ENCODE measurements at places on chromosomes 4 and X.

GRCh38 chr4:168832763-168833575, 177.1 kb downstream of the CBR4 start:
- DNase-seq = peak; percentile 20

DNA sequence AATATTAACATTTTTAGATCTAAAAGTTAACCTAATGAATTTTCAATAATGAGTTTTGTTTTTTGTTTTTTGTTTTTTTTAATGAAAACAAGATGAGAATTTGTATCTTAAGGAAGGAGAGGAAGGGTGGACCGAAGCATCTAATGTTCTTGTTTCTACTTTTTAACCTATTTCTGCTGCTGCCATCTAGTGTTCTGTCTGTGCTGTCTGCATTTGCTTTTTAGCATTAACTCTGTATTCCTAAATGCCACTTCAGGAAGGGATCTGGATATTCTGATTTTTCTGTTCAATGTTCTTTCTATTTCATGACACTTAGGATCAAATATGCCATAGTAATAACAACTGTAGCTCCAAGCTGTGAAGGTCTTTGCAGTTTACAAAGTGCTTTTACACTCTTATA, 161.7 kb downstream of the BRWD3 start:
- peak; percentile 9 for DNase-seq

DNA sequence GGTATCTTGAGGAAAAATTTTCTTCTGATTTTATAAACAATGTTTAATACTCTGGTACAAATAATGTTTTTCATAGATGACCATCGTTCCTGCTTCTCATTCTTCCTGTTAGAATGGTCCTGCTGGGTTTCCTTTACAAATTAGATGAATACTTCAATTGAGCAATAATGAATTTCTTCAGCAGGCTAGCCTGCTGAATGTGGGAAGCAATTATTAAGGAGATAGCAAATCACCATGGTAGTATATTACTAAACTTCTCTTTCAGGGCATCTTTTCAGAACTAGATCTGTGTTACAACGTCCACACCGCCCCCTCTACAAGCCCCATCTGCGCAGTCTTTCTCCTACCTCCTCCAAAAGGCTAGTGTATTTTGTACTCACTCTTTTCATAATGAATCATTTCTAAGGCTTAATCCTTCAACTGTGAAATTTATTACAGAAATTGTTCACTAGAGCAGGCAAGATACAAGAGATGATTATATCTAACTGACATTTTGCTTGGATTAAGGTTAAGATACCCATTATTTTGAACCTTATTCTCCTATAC, 38.4 kb downstream of the GPRIN3 start:
- DNase-seq = no peak

- DNase-seq = no peak
These were observed 47.7 kb upstream of the FAT4 start for GRCh38 chr4:125266901-125267604.

DNA sequence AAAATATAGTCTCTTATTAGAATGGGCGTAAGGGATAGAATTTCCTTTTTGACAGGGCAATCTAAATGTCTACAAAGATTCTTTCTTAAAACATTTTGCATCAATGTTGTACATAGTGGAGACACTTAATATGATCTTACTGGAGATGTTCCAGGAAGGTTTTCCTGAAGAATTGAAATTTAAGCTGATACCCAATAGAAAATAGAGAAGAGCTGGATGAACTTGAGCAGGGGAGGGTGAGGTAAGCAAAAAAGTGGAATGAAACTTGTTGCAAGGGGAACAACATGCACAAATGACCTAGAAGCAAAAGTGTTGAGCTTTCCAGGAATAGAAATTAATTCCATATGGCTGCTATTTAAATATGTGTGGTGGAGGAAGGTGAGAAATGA, 19.7 kb downstream of the SLAIN2 start:
- DNase-seq = no peak

- peak; percentile 25 for DNase-seq
These were observed 9.6 kb downstream of the BMP3 start for GRCh38 chr4:81040012-81040659.

GRCh38 chr4:185244763-185245162, 35.4 kb downstream of the SNX25 start:
- DNase-seq = no peak

DNA sequence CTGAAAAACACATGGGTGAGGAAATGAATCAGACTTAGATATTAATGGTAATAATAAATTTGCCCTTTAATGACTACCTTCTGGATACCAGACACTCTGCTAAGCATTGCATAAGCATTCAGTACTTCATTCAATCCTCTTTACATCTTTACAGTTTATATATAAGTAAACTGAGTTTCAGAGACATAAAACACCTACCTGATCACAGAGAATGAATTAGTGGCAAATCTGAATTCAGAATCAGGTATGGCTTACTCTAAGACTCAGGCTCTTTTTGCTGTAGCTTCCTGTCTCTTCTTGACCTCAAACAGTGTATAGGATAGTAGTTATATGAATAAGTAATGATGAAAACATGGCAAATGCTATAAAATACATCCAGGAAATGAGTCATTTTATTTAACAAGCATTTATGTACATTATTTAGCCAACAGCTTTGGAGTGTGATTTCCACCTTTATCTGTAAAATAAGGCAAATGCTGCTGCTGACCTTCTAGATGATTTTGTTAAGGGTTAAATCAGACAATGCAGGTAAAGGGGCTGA, 83.9 kb downstream of the VEGFC start:
- DNase-seq = no peak

DNA sequence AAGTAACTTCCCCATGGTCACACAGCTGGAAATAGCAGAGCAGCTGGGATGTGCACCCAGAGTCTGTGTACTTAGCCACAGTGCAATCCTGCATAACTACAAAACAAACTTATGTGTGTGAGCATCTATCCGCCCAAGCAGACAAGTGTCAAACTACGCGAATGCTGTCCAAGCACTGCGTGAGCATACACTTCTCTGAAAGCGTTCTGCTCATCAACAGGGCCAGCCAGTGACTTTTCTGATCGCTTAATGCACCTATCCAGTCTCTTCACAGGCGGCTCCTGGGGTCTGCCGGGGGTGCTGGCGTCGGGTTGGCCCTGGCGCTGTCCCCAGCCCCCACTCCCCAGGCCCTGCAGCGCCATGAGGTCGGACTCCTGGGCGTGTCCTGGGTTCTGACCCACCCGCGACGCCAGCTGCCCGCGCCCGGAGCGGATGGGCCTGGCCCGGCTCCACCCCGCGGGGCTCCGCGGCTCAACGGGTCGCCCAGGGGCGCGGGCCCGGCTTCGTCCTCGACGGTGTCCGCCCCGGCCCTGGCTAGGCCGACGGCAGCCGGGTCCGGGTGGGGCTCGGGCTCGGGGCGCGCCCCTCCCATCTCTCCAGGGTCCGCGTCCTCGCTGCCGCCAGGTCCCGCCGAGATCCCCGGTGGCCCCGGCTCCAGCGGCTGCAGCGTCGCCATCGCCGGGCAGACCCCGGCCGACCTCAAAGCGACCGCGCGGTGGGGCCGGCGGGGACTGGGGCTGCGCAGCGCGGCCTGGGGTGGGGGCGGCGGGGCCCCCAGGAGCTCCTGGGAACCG, 1.3 kb upstream of the ZNF141 start:
- no peak for DNase-seq

GRCh38 chr4:174375422-174375821, 91.7 kb downstream of the CEP44 start:
- DNase-seq = no peak
